ENCODE measurements at places on chromosomes 2 and 18. TPM values are rescaled to one million over a fixed set of nuclear protein-coding genes. Genes with fewer than 3 reads are reported as not detected.
A peak's percentile ranks its signal among the peaks of the same experiment; 100 is the strongest.

DNA sequence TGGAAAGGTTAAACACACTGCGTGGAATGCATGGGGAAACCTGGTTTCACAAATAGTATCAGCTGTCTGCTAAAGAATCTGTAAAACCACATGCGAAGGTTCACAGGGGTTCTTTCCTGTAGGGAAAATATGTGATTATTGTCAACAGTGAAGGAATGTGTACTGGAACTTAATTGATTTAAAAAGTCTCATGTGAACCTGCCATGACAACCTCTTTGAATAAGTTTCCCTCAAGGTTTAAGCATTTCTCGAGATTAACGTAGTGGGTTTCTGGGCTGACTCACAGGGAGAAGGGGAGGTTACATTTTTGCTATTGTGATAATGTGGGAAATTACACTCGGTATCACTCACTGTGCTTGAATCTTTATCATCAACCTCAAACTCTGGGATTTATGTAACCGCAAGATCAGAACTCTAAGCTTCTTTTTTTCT is 28.2 kb upstream of the IL1R1 start:
- peak; percentile 52 for DNase-seq
- H3K4me1 ChIP-seq = peaks cover 86% of the 10 kb centered on the region
- H3K27ac ChIP-seq = peak overlapping the region; percentile 55
- H3K36me3 ChIP-seq = peaks cover 34% of the 10 kb centered on the region

DNA sequence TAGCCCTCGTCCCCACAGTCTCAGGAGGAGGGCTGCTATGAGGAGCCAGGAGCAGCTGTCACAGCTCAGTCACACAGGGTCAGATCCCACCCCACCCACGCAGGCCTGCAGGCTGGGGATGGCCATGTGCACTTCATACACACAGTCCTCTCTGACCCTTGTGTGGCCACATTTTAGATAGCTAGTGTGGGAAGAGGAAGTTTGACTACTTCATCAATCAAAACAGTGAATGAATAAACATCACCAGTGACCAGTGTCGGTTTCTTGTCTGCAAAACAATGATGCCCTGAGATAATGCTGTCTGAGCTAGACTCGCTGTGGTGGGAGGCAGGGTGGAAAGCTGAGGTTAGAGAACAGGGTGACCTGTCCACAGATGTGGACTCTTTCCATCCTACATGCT is 107.1 kb downstream of the PIEZO2 start:
- no peaks in the 10 kb centered on the region for H3K36me3 ChIP-seq
- H3K4me1 ChIP-seq = no peaks in the 10 kb centered on the region
- H3K27ac ChIP-seq = no peak overlapping the region
- DNase-seq = no peak

GRCh38 chr2:113679457-113679856 is 52.4 kb downstream of the RABL2A start:
- no peaks in the 10 kb centered on the region for H3K4me1 ChIP-seq
- no peaks in the 10 kb centered on the region for H3K27me3 ChIP-seq
- no peaks in the 10 kb centered on the region for H3K36me3 ChIP-seq
- H3K27ac ChIP-seq = no peak overlapping the region
- no peak for DNase-seq
- no peak overlapping the region for H3K4me3 ChIP-seq

The SLC5A7 gene
- total RNA-seq = not detected

The CHRNG gene
- total RNA-seq = not detected

GRCh38 chr2:177422271-177422670 is 29.7 kb downstream of the AGPS start:
- no peak overlapping the region for H3K4me3 ChIP-seq
- H3K4me1 ChIP-seq = peaks cover 30% of the 10 kb centered on the region
- peaks cover 46% of the 10 kb centered on the region for H3K36me3 ChIP-seq
- DNase-seq = no peak

- no peak for DNase-seq
- H3K27me3 ChIP-seq = no peaks in the 10 kb centered on the region
- no peaks in the 10 kb centered on the region for H3K36me3 ChIP-seq
- H3K4me1 ChIP-seq = peaks cover 3% of the 10 kb centered on the region
- H3K27ac ChIP-seq = no peak overlapping the region
Observed at GRCh38 chr2:48439102-48439501, 90.9 kb upstream of the STON1 start.

DNA sequence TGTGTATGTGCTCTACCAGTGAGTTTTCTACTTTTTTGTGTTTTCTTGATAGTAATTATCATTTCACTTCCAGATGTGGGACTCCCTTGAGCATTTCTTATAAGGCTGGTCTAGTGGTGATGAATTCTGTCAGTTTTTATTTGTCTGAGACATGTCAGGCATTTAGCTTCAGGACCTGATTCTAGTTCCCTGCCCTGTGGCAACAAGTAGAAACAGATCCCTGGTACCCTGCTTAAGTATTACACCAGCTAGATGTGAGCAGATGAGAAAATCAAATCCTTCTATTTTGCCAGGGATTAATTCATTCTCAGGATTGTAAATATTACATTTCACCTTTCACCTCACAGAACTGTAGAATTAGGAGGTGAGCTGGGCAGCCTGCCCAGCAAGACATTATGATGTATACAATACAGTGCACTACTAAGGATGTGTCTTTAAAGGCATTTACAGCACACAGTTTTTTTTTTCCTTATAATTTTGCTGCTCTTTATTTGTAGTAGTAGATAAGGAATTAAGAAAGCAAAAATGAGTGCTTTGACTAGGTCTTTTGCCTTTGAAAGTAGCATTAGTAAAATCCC is 35.1 kb downstream of the GALM start:
- H3K4me1 ChIP-seq = peaks cover 66% of the 10 kb centered on the region
- DNase-seq = no peak
- peak overlapping the region; percentile 61 for H3K4me3 ChIP-seq
- H3K27me3 ChIP-seq = no peaks in the 10 kb centered on the region

The ARL4C gene
- 32.8 TPM for total RNA-seq

- H3K4me3 ChIP-seq = peak overlapping the region; percentile 41
- DNase-seq = peak; percentile 63
- no peaks in the 10 kb centered on the region for H3K27me3 ChIP-seq
- H3K36me3 ChIP-seq = peaks cover 49% of the 10 kb centered on the region
Observed at GRCh38 chr18:76859474-76860339, 37.4 kb downstream of the ZNF236 start.

DNA sequence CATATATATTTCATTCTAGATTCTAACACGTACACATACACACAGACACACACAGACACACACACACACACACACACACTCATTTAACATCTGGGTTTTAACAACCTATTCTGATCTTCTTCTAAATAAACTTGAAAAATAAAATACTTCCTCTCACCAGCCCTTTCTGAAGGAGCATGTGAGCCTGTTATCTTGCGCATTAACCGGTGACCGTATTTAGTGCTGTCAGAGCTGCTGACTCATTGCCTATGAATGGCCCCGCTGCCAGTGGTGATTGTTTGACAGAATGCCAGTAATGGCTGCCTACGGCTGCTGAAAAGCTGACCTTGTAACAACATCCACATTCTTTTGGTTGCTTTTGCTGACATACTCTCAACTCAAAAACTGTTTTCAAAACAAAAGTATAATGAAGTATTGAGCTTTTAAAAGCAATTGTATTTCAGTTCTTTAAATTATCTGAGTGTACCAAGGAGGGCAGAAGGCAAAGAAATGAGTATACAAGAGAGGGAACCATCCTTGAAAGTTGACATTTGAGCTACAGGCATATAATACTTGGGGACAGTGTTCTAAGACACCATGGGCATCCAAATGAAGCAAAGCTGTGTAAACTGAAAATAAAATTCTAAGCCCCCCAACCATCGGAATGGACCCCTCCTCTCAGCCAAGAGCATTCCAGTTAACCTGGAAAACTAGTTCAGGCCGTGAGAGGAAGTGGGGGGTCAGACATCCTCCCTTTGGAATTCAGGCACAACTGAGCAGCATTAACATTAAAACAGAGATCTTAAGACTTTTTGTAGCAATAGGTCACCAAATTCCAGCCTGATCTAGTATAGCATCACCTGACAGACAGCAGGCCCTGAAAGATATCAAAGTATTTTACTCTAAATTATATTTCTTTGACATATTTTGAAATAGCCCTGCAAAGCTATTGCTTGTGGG is 50.2 kb upstream of the DTNA start:
- H3K27me3 ChIP-seq = peaks cover 24% of the 10 kb centered on the region
- H3K4me3 ChIP-seq = no peak overlapping the region
- H3K4me1 ChIP-seq = no peaks in the 10 kb centered on the region
- H3K27ac ChIP-seq = no peak overlapping the region
- DNase-seq = peak; percentile 16
- H3K36me3 ChIP-seq = no peaks in the 10 kb centered on the region

DNA sequence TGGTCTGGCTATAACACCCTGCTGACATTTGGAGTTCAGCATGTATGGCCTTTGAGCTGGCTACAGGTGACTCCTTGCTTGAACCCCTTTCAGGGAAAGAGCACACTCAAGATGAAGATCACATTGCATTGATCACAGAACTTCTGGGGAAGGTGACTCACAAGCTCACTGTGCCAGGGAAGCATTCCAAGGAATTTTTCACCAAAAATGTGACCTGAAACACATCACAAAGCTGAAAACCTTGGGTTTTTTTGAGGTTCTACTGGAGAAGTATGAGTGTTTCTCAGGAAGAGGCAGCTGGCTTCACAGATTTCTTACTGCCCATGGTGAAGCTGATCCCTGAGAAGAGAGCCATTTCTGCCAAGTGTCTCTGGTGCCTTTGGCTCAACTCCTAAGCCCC is 879.0 kb downstream of the CBLN2 start:
- H3K4me1 ChIP-seq = no peaks in the 10 kb centered on the region
- no peak overlapping the region for H3K27ac ChIP-seq
- DNase-seq = no peak
- H3K36me3 ChIP-seq = no peaks in the 10 kb centered on the region

The GKN2 gene
- total RNA-seq = not detected

DNA sequence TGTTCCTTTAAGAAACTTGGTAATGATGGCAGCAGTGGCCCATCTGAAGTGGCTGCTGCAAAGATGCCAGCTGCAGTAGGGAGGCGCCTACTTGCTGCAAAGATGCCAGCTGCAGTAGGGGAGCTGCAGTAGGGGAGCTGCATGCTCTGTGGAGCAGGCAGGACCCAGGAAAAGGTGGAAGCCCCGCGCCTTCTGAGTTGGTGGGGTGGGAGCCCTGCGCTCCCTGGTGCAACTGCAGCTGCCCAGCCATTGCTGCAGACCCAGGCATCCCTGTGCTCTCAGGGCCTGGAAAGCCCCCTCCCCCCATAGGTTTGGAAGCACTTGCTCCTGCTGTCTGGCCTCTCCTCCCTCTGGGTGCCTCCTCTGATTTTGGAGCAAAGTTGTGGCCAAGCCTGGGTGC is 155.3 kb downstream of the DPP4 start:
- DNase-seq = no peak
- peaks cover 2% of the 10 kb centered on the region for H3K27me3 ChIP-seq

- peak within 1 kb of the TSS; percentile 88 for H3K27ac ChIP-seq
- H3K4me1 ChIP-seq = no peaks in the 10 kb centered on the region
- H3K4me3 ChIP-seq = peak within 1 kb of the TSS; percentile 72
- no peaks in the 10 kb centered on the region for H3K36me3 ChIP-seq
- H3K27me3 ChIP-seq = no peaks in the 10 kb centered on the region
Observed at GRCh38 chr18:26133652-26134051, at the start of gene PSMA8. PSMA8 (plus strand) TSS chr18:26133869; CDS start chr18:26133966, 97 bp downstream.

- no peak overlapping the region for H3K27ac ChIP-seq
- H3K27me3 ChIP-seq = peaks cover 2% of the 10 kb centered on the region
- H3K4me3 ChIP-seq = no peak overlapping the region
- H3K4me1 ChIP-seq = no peaks in the 10 kb centered on the region
Observed at GRCh38 chr2:67267241-67267640, 129.9 kb upstream of the ETAA1 start.

The IL1A gene
- 6.9 TPM for total RNA-seq

The HAAO gene
- 1.2 TPM for total RNA-seq

The PRLH gene
- not detected for total RNA-seq

The OTOF gene
- 2.3 TPM for total RNA-seq

DNA sequence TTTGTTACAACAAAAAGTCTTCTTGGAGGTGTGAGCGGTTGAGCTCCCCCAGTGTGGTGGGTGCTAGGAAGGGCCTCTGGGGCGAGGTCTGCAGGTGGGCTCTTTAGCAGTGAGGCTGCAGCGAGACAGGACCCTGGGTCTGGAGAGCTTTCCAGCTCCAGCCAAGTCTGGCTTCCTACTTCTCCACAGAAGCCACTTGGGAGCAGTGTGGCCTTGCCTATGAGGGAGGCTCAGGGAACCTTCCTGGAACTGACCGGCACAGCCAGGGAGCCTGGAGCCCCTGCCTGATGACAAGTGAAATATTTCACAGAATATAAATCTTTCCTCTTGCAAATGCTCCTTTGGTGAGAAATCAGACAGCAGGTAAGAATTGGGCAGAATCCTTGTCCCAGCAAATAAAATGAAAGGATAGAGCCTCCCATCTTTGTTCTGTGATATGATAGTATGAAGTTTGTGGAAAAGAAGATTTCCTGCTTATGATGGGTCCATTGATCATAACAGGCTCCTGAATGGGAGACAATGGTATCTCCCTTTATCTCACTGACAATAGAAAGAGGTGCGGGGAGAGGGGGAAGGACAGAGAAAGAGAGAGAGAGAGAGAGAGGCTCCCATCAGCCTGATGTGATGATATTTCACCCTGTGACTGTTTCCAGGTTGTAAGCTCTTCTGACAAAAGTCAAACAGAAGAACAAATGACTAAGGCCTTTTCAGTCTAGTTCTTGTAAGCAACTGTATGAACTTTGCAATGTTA is 289.8 kb upstream of the SPRED2 start:
- H3K27ac ChIP-seq = no peak overlapping the region
- H3K4me3 ChIP-seq = no peak overlapping the region
- H3K27me3 ChIP-seq = peaks cover 7% of the 10 kb centered on the region
- H3K4me1 ChIP-seq = no peaks in the 10 kb centered on the region
- no peaks in the 10 kb centered on the region for H3K36me3 ChIP-seq

The PARD3B gene
- 0.46 TPM for total RNA-seq

GRCh38 chr2:44459739-44460138 is 98.0 kb downstream of the CAMKMT start:
- H3K4me3 ChIP-seq = no peak overlapping the region
- H3K27me3 ChIP-seq = no peaks in the 10 kb centered on the region
- H3K27ac ChIP-seq = no peak overlapping the region
- no peaks in the 10 kb centered on the region for H3K36me3 ChIP-seq
- no peak for DNase-seq
- H3K4me1 ChIP-seq = no peaks in the 10 kb centered on the region

GRCh38 chr18:56890632-56891031 is 239.5 kb downstream of the WDR7 start:
- no peak overlapping the region for H3K4me3 ChIP-seq
- peaks cover 2% of the 10 kb centered on the region for H3K36me3 ChIP-seq
- no peak overlapping the region for H3K27ac ChIP-seq
- no peak for DNase-seq
- H3K4me1 ChIP-seq = no peaks in the 10 kb centered on the region
- no peaks in the 10 kb centered on the region for H3K27me3 ChIP-seq

DNA sequence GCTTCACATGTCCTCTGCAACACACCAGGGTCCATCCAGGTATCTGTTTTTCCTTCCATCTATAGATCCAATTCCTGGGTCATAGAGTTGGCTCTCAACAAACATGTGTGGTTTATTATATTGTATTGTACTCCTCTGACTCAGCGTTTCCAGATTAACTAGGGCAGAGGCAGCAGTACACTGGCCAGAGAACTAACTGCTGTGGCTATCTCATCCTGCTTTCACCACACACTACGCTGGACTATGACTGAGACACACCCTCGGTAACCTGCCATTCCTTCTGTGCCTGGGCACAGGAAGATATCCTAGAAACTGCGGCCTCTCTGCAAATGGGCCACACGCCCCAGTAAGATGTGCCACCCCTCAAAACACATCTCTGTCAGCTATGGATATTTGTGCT is 159.8 kb upstream of the STK17B start:
- no peaks in the 10 kb centered on the region for H3K36me3 ChIP-seq
- H3K27me3 ChIP-seq = no peaks in the 10 kb centered on the region
- DNase-seq = no peak

Measured in activated CD4-positive, alpha-beta T cell treated with anti-CD3 and anti-CD28 coated beads for 36 hours (primary cell).